ENCODE measurements at places on chromosomes 1 and 21.

DNA sequence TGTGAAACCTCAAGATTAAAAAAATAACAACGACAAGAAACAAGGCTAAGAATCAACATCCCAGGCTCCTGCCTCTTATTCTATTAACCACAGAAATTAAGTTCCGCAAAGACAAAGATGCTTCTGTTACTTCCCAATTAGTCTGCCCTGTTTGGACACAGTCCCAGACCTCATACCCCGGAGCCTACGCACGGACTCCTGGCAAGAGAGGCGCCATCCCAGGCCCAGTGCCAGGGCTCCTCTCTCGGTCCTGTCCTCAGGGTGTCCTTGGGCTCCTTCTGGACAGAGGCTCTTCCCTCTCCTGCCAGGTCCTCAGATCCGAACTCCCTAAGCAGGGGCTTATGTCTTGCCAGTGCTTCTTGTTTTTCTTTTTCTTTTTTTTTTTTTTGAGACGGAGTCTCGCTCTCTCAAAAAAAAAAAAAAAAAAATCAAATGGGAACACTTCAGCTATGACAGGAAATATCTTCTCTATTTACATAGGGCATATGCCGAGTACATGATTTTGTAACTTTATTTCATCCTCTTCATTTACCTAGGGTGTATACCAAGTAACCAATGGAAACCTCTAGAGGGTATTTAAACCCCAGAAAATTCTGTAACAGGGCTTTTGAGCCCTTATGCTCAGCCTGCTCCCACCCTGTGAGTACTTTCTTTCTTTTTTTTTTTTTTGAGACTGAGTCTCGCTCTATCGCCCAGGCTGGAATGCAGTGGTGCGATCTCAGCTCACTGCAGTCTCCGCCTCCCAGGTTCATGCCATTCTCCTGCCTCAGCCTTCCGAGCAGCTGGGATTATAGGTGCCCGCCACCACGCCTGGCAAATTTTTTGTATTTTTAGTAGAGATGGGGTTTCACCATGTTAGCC is 11.7 kb upstream of the ENO1 start:
- DNase-seq = no peak

DNA sequence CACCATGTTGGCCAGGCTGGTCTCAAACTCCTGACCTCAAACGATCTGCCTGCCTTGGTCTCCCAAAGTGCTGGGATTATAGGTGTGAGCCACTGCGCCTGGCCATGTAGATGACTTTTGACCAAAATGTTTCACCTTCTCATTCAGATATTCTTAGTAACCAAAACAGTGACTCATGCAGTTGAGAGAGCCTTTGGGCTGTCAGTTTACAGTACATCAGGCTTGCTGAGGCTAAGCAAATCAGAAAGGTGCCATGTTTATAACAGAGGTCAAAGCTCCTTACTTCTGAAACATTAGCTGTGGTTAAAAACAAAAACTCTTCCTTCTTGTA is 21.0 kb downstream of the CNIH4 start:
- DNase-seq = no peak

GRCh38 chr1:209389975-209390374 is 193.5 kb upstream of the CAMK1G start:
- DNase-seq = no peak

GRCh38 chr1:183291802-183292514 is 105.9 kb downstream of the LAMC2 start:
- DNase-seq = peak; percentile 62

DNA sequence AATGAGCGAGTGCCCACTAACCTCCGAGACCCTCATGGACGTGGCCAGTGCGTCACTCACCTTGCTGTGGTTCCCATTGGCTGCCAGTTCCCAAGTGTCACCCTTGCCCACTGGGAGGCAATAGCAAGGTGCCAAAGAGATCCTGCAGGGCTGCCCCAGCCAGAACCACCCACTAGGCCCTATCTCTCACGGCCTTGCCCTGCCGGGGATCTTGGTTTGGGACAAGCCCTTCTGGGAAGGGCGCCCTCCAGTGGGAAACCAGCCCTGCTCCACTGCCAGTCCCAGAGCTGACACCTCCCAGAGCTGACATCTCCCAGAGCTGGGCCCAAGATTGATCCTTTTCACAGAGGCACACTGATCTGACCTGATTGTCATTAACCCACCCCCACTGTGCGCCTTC is 2.1 kb upstream of the SELENON start:
- DNase-seq = peak; percentile 83

DNA sequence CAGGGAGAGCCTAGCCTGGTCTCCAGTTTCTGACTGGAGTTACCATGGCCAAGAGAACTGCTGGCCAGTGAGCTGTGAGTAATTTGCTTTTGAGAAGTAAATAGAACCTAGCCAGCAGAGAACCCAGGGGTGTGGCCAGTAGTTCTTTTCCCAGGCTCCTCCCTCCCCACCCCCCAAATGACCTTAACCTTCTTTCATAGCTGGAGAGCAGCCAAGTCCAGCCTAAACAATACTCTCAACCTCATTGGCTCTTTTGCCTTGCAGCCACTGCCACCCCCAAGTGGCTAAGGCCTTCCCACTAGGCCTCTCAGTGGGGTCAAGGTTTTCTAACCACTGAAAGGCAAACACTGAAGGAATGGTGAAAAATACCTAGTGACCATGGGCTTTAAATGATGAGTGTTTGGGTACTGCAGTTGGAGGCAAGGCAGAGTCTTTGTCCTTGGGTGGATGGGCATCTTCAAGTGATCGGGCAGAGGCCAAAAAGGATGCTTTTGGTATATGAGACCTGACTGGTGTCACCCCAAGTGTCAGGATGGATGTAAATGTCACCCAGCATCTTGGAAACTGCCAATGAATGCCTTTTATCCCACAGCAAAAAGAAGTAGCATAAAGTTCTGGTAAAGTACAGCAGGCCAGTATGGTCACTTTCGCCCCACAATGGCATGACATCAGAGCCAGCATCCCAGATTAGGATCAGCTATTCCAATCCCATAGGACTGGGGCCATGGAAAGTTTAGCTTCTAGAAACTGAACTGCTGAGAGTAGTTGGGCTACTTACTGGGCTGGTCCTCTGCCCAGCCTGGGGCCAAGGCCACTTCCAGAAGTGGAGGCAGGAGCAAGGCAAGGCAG is 3.5 kb upstream of the PIGV start:
- peak; percentile 53 for DNase-seq

DNA sequence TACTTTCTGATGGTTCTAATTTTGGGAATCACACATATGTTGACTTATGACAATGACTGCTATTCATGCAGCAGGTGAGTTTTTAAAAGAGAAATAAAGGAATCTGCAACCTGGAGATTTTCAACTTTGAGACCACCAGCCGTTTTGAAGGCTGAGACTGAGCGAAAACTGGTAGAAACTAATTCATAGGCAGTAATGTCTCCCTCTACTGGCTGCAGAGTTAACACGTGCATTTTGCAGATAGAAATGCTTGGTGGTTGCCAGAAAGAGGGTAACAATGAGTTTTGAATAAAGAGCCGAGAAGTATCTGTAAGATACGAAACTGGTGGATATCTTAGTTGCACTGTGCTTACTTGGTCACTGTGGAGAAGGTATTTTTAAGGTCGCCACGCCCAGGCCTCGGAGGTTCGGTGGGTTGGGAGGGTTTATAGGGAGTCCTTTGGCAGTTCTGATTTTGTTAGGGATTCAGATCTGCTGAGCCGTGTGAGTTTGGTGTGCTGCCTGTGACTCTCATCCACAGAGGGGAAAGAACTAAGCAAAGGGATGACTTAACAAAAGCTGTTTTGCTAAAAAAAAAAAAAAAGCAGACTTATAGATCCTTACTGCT is 83.0 kb downstream of the RYR2 start:
- peak; percentile 84 for DNase-seq
